ENCODE measurements at places on chromosomes 3 and 15.

DNA sequence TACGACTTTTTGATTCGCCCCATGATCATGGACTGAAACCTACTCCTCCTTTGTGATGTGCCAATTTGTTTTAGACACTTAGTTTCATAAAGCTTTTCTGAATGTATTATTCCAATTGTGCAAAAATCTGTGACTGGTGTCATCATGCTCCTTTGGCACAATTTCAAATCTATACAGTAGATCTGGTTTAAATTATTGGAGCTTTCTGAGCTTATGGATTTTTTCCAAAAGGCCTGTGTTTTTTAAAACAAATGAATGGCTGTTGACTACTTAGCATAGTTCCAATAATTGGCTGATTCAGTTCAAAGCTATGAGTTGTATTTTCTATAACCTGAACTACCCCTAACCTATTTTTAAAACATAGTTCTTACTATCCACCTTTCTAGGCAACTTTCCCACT is 282.7 kb downstream of the CNTN3 start:
- no peak for DNase-seq

- no peak for DNase-seq
Measured at GRCh38 chr3:175065497-175065896, 206.4 kb downstream of the NAALADL2 start.

DNA sequence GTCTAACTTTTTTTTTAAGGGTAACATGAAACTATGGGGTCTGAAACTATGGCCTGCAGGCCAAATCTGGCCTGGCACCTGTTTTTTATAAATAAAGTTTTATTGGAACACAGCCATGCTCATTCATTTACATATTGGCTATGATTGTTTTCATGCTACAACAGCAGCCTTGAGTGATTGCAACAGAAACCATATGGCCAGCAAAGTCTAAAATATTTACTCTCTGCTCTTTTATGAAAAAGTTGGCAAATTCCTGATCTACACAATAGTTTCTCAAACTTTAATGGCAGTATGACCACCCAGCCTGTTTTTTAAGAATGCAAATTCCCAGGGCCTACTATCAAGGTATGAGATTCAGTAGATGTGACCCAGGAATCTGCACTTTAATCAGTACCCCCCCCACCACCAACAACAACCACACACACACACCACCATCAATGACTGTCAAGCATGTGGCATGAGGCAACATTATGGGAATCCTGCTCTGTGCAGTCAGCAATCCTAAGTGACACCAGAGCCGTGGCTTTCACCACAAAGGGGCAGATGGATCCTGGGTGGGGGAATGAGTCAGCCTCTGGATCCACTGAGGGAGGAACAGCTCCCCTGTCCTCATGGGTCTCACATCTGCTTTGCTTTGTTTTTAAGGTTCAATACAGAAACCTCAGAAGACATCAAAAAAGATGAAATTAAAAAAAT is 142.8 kb downstream of the NTRK3 start:
- DNase-seq = no peak

DNA sequence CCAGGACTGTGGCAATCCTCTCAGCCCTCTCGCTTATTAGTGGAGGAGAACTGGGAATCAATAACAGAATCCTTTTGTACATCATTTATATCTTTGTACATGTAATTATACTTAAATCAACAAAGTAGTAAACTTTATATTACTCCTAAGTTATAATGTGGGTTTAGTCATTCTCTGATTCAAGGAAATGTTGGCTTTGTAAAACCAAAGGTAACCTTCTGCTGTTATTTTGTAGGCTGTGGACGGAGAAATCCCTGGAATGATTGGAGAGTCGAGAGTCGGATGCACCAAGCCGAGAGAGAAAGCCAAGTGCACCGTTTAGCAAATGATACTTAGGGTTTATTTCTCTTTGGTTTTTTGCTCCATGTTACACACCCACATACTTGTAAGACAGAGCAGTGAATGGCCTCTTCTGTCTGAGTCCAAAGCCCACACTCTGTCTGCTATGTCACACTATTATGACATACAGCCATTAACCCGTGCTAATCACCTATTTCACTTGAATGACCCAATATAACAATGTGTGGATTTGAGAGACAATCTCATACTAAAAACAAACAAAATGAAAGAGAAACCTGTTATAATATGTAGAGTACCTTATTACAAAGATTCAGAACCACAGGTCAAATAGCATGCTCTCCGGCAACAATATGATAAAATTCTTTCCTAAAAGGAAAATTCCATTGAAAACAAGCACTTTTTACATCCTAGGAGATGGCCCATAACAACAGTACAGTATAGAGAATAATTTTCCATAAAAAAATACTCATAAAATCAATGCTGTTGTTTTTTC is 72.2 kb downstream of the MECOM start:
- no peak for DNase-seq

DNA sequence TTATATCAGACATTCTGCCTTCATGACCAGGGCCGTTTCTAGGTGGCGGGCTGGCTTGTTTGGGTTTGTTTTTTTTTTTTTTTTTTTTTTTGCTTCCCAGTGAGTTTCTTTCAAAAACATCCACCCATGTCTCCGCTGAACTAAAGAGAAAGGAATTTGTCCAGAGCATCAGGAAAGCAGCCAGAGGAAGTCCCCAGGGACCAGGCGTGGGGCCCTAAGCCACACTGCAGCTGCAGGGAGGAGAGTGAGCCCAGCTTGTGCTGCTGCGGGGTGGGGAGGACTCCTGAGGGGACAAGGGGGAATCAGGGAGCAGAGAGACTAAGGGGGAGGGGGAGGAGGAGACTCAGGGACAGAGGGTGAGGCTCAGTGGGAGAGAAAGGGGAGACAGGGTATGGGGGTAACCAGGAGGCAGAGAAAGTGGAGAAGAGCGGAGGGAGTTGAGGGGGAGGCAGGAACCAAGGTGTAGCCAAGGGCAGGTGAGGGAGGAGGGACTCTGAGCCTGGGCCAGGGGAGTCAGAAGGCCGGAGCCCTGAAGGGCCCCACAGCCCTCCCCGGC is 49.5 kb downstream of the CYP11A1 start:
- no peak for DNase-seq

DNA sequence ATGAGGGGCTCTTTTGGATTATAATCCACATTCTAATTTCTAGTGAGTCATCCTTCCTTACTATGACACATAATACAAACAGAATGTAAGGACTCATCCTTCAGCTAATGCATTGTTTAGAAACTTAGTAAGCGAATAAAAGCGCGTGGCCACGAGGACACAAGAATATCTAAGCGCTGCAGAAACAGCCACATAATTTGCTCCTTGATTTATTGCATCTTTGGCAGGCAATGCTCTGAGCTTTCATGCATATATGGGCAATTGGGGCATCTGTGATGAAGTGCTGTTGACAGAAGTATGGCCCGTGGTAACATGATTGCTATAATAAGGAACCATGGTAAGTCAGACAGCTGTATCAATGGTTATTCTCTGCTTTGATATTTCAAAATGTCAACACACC is 191.3 kb upstream of the ZNF385D start:
- DNase-seq = no peak
